ENCODE measurements at places on chromosomes 7 and 10. TPM values are rescaled to one million over a fixed set of nuclear protein-coding genes. Genes with fewer than 3 reads are reported as not detected.

- no peak for DNase-seq
Measured at GRCh38 chr7:48171202-48171601, at the start of gene ABCA13. TSS of gene ABCA13 (plus strand) at chr7:48171458. CDS start at chr7:48171484, 26 bp downstream.

- no peak for DNase-seq
Measured at GRCh38 chr10:33680036-33680435, 345.6 kb upstream of the NRP1 start.

The UCN3 gene
- 11.4 TPM for polyA plus RNA-seq

The KNDC1 gene
- 18.8 TPM for polyA plus RNA-seq

The NRAP gene
- 0.06 TPM for polyA plus RNA-seq

DNA sequence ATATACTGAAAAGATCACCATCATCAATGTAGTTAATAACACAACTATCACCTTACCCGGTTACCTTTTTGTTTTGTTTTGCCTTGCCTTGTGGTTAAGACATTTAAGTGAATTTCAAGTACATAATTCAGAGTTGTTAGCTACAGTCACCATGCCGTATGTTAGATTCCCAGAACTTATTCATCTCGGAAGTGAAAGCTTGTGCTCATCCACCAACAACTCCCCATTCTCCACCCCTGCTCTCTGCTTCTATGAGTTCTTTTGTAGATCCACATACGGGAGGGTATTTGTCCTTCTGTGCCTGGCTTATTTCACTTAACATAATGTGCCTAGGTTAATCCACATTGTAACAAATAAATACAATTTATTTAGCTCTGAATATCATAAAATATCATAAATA, 182.8 kb upstream of the ADARB2 start:
- no peak for DNase-seq

The ABCB4 gene
- polyA plus RNA-seq: 1.0 TPM

DNA sequence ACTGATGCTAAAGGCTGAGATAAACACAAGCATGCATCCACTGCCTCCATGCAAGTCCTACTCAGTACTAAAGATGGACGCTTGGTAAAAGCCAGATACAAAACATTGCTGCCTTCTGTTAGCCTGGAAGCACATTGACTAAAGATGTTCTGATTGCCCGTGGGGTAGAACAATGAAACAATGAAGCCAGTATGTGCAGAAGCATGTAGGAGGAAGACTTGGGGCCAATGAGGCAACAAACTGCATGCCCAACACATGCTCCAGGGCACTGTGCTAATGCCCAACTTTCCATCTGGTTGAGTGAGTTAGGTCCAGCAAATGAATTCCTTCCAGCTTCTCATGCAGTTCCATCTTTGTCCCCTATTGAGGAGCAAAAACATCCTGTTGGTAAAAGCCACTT, 1245.5 kb downstream of the GATA3 start:
- no peak for DNase-seq

The PSAP gene
- 540 TPM for polyA plus RNA-seq
